ENCODE measurements at places on chromosomes 2 and 18. TPM values are rescaled to one million over a fixed set of nuclear protein-coding genes. Genes with fewer than 3 reads are reported as not detected.
A peak's percentile ranks its signal among the peaks of the same experiment; 100 is the strongest.

- no peak for DNase-seq
Measured at GRCh38 chr2:20249170-20249569, 24.2 kb upstream of the SDC1 start.

TMEM37 gene
- 0.56 TPM for total RNA-seq

- no peak for DNase-seq
Measured at GRCh38 chr18:61531182-61531581, 198.0 kb downstream of the CDH20 start.

- DNase-seq: no peak
Measured at GRCh38 chr2:187775651-187776050, 221.4 kb upstream of the TFPI start.

- no peak for DNase-seq
Measured at GRCh38 chr18:69538849-69539248, 138.2 kb downstream of the DOK6 start.

DNA sequence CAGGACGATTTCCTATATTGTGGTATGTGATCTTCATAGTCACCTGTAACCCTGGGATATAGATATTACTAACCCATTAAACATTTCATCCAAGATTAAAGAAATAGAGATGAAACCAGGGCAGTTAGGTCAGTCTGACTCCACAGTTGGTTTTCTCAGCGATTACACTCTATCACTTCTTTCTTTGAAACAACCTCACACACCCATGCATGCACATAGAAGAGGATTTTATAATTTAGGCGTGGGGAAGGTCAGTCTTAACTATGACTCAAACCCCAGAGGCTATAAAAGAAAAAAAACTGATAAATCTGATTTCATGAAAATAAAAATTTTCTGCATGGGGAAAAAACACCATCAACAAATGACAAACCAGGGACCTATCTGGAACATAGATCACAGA is 54.2 kb downstream of the BCL2 start:
- DNase-seq: no peak

- DNase-seq: no peak
Measured at GRCh38 chr18:14959550-14959949, 211.6 kb downstream of the ANKRD30B start.

- no peak for DNase-seq
Measured at GRCh38 chr18:2984703-2985261, 28.2 kb downstream of the LPIN2 start.

SLC8A1 gene
- total RNA-seq: 11.1 TPM

DNA sequence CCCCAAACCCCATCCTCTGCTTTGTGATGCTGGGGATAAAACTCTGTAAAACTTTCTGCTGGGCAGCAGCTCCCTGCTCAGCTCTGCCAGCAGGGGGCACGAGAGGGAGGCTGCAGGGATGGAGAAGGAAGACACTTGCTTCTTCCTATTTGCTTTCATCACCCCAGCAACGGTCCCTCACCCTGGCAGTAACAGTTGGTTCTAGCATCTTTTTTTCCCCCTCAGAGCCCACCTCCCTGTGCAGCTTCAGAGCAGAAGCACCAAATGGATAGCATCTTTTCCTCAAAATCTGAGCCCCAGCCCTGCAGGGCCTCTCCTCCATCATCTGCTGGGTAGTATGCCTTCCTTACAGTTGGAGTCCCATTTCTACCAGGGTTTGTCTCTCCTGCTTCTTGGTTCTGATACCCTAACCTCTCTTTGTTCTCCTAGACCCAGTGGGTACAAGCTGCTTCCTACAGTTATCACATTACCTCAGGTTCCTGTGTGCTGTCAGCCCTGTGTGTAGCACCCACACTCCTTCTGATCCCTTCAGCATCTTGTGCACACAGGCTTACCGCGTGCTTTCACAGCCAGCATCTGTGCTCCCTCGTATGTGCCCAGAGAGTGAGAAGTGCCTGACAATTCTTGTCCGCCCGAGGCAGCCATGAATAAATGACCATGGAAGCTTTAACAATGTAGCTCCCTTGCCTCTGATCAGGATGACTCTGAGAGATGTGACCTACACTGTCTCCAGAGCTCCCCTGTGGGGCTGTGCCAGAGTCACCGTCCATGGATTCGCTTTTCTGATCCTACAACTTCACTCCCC is 14.5 kb downstream of the CKAP2L start:
- DNase-seq: peak; percentile 75
